ENCODE measurements at places on chromosomes 7 and 10.

DNA sequence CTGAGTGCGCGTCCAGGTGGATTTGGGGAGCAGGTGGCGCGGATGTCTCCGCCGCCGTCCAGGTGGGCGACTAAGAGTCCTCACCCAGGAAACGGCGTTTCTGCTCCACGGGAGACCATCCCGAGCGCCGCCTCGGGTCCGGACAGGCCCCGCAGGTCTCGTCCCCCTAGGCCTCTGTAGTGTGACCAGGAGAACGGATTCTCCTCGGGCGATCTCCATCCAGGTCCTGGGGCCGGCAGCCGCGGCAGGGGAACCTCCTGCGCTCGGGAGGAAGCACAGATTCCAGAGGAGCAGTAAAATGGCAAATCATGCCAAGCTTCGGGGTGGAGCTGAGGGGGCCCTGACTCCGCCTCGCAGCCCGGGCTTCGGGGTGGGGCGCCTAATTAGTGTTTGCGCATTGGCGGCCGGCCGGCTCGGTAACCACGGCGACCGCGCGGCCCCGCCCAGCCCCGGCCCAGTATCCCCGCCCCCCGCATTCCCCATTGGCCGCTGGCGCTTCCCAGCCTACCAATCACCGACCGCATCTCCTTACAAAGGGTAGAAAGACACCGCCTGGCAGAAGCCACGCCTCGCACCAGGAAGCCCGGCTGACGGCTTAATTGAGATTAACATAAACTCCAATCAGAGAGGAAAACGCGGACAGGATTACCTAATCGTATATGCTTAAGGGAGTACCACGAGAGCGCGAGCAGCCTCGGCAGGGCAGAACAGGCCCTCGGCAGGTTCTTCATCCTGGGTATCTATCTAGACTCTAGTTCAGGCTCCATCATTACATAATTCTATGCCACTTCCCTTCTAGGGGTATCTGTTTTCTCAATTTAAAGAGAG is 168.6 kb downstream of the ARHGAP12 start:
- DNase-seq = peak; percentile 94

DNA sequence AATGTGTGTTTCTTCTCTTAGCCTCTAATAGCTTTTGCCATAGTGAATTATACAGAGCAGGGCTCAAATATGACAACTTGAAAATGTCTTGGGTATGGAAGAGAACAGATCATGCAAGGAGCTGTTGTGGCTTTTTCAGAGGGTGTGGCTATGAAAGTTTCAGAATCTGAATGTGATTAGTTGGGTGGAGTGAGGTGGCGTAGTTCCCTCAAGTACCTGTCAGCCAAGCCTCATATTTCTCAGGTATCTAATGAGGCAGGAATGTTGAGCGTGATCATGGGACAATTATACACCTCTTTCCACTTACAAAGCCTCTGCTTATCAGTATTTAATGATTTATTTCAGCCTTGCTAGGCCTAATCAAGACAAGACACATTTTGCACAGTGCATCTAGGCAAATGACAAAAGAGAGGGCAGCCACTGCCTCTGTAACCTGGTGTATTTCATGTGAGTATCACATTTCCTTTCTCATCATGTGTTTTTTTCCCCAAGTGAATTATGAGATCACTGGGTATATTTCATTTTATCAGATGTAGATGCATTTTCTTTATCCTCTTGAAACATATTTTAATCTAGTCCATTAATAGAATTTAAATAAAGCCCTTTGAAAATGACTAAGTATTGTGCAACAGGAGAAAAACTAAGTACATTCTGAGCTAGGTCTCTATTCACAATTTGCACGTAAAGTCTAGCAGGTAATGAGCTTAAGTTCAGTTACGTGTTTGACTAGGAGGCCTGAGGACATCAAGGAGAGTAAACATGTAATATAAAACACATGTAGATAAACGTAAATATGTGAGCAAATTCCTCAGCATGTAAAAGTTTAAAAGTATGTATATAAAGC is 644.4 kb upstream of the IGFBP3 start:
- DNase-seq = no peak

DNA sequence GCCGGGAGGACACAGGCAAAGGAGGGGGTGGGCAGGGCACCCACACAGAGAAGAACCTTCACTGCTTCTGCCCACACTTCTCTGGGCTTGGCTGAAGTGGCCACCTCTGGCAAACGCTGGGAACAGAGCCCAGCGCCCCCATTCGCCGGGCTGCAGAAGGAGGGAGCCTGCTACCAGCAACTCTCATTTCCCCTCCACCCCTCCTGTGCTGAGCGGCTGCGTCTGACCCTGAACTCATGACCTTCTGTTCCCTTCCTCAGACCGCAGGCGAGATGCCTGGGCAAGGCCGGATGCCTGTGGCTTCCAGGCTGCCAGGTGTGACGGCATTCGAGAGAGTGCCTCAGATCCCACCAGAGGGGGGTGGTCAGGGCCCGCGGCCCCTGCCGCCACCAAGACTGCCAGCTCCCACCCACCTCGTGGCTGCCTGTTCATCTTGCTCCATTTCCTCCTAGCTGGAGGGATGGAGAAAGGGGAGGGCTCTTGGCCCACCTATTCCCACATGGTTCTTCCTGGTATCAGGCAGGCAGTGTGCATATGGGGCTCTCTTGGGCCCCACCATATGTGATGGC is 19.8 kb downstream of the DNAJB12 start:
- DNase-seq = peak; percentile 58

GRCh38 chr7:3300221-3300650 is 816 bp upstream of the SDK1 start:
- no peak for DNase-seq

DNA sequence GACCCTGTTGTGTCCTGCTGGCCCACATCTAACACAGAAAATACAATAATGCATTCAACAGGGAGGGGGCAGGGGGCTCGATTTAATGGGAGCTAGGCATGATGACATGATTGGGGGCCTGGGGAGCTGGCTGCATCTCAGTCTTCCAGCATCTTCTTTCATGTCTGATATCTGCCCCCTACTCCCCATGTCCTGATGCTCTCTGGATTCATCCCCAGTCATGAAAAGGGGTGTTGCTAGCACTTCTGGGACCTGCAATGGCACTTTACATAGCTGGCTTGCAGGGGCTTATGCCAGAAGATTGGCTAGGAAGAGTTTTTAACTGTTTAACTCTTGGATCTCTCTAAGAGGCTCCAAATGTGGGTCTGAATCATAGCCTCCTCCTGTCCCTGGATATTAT is 94.9 kb downstream of the AOAH start:
- no peak for DNase-seq

Data from BE2C (cell line).